ENCODE measurements at places on chromosomes 4 and X.

- DNase-seq: no peak
Observed at GRCh38 chrX:41956027-41956426, 32.7 kb upstream of the CASK start.

- no peak for DNase-seq
Observed at GRCh38 chr4:10225096-10225495, 108.5 kb upstream of the WDR1 start.

- no peak for DNase-seq
Observed at GRCh38 chr4:145960012-145960411, 21.4 kb upstream of the ZNF827 start.

GRCh38 chrX:46903458-46904242 is 8.6 kb upstream of the JADE3 start:
- peak; percentile 40 for DNase-seq

DNA sequence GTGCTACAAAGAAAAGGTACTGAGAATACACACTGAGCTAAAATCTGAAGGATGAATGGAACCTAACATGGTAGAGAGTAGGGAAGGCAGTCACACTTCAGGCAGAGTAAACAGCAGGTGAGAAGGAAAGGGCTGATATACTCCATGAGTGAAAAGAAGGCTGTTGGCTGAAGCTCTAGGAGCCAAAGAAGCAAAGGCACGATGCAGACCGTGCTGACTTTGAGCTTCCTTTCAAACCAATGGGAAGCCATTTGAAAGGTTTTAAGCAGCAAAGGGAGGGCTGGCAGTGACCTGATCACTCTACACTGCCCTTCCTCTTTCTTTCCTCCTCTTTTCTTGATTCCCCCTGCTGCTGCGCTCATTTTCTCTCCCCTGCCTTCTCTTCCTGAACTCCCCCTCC is 66.4 kb downstream of the TMEM154 start:
- DNase-seq: no peak

GRCh38 chr4:164613792-164614191 is 140.1 kb upstream of the SMIM31 start:
- no peak for DNase-seq

- DNase-seq: no peak
Observed at GRCh38 chr4:152563209-152563608, 27.3 kb upstream of the FBXW7 start.

- DNase-seq: no peak
Observed at GRCh38 chr4:113885291-113885690, 94.2 kb downstream of the ARSJ start.

- DNase-seq: no peak
Observed at GRCh38 chr4:115657991-115658650, 544.7 kb upstream of the NDST4 start.

DNA sequence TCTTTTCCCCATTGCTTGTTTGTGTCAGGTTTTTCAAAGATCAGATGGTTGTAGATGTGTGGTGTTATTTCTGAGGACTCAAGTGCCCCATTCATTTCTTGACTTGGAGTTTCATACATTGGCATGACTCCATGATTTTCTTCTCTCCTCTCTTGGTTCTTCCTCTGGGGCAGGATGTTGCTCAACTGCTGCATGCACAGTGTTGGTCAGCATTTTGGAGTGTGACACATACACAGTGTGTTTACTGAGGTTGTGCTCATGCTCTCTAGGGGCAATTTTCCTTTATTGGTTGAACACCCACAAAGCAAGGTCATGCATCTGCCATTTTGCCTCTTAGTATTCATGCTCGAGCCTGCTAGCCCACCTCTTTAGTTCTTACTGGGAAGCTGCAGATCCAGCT is 1993.8 kb downstream of the ARAP2 start:
- no peak for DNase-seq
